ENCODE measurements at places on chromosomes 16 and 17. TPM values are rescaled to one million over a fixed set of nuclear protein-coding genes. Genes with fewer than 3 reads are reported as not detected.

GRCh38 chr16:28038409-28038808 lies 25.1 kb downstream of the GSG1L start:
- no peak for DNase-seq

GRCh38 chr17:63682441-63682840 lies 17.5 kb downstream of the LIMD2 start:
- DNase-seq, result no peak

PSME3 gene
- total RNA-seq, result 84.2 TPM

DNA sequence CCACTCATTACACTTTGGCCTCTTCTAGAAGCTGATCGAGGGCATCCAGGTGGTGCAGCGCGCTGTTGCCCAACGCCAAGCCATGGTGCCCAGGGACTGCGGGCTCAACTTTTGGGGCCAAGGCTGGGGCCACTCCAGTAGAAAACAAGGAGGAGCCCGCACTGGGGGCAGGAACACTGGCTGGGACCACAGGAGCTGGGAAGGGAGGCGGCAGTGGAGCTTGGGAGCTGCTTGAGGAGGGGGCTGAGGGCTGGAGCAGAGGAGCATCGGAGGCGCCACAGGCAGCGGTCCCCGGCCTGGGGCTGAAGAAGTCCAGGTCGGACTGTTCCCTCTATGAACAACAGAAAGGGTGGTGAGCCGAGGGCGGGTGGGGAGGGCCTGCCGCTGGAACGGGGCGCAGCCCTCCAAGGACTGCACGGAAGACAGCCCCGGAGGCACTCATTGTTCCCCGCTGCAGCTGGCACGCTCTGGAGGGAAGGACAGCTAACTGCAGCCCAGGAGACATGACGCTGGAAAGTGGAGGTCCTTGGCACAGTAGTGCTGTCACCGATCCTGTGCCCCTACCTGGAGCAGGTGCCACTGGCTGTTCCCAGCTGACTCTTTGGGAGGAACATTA lies 21.5 kb downstream of the GGA3 start:
- no peak for DNase-seq

- no peak for DNase-seq
Measured at GRCh38 chr16:11967195-11967911, 2.3 kb downstream of the TNFRSF17 start.

DNA sequence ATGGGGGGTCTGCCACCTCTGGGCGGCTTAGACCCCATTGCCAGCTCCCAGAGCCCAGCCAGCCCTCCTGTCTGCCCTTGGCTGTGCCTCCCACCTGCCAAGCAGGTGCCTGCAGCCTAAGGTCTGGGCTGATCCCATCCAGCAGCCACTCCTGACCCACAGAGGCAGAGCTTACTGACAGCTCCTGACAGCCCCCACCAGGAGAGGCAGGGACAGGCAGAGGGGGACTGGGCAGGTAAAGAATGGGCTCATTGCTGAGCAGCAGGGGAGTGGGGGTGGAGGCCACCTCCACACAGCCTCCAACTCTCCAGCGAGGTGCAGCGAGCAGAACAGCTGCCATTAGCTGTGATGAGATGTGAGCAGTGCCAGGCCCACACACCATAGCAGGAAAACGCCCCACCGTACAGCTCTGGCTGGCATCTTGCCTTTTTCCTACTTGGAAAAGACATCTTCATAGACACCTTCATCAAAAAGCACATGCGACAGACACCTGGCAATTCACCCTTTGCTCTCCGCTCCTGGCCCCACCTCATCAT lies 164.4 kb downstream of the C16orf78 start:
- no peak for DNase-seq

Measured in gastrocnemius medialis (tissue), 4 donors.